ENCODE measurements at places on chromosomes 1 and 21. TPM values are rescaled to one million over a fixed set of nuclear protein-coding genes. Genes with fewer than 3 reads are reported as not detected.

Gene NEGR1
- 9.2 TPM for total RNA-seq

Gene HIVEP3
- 0.93 TPM for total RNA-seq

Gene F3
- total RNA-seq = 10.5 TPM

Gene RNU1-4
- total RNA-seq = under 0.01 TPM

Gene EIF3I
- 243 TPM for total RNA-seq

Measured in pericardium fibroblast (primary cell).